ENCODE measurements at places on chromosomes 7 and 10.
A peak's percentile ranks its signal among the peaks of the same experiment; 100 is the strongest.

DNA sequence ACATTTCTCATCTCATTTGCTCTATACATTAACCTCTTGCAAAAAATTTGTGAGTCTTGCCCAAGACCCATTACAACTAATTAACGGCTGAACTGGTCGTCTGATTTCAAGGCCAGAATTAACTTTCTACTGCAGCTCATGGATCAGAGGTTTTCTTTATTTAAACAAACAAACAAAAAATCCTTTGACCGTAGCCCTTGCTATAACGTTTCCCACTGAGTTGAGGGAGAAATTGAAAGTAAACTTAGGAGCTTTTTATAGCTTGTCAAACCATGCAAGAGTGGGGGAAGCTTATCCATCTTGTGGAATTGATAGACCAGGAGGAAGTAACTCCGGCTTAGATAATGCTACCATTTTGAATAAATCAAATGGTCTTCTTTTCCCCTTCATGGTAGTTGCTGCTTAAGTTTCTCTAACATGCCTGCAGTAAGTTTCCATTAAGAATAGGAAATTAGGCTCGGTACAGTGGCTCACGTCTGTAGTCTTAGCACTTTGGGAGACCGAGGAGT, 3.3 kb downstream of the SRGN start:
- DNase-seq = no peak

- no peak for DNase-seq
Measured at GRCh38 chr7:114631249-114631822, 216.7 kb downstream of the FOXP2 start.

GRCh38 chr7:5692845-5693278, 88.6 kb downstream of the RNF216 start:
- peak; percentile 29 for DNase-seq

GRCh38 chr10:1412531-1413189, 324.7 kb downstream of the ADARB2 start:
- DNase-seq = no peak

GRCh38 chr10:15122477-15123030, 25.4 kb downstream of the RPP38 start:
- DNase-seq = no peak

- no peak for DNase-seq
Measured at GRCh38 chr7:27203365-27203953, 3.6 kb upstream of the HOXA13 start.

All from GM03348 (cell line).